ENCODE measurements at places on chromosomes 7 and 10. TPM values are rescaled to one million over a fixed set of nuclear protein-coding genes. Genes with fewer than 3 reads are reported as not detected.
A peak's percentile ranks its signal among the peaks of the same experiment; 100 is the strongest.

DOCK1 gene
- 0.31 TPM for total RNA-seq

FAM24B gene
- total RNA-seq: 5.9 TPM

SLC29A3 gene
- total RNA-seq: 8.5 TPM

FAM200A gene
- 6.3 TPM for total RNA-seq

DNA sequence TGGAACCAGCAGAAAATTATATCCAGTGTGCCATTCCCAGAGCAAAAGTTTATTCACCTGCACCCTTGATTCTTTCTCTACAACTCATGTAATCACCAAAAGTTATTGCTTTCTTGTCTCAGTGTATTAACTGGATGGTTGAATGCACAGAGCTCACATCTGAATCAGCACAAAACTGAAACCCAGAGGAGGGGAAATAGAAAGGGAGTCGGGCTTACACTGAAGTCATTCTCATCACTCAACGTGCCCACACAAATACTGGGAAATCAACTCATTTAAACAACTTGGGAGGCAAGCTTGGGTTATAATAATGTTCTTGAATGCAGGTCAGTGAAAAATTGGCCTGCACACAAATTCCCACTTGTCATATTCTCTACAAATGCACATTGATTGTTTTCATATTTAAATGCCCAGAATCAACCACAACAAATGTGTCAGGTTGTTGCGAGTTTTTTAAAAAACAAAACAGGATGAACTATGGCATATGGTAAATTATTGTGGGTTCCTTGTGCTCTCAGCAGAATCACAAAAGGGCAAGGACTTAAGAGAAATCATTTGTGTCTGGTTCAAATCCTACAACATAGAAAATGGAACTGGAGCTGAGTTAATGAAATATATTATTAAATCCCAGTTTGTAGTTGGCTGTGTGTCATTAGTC, 125.9 kb upstream of the NOBOX start:
- H3K27me3 ChIP-seq: no peaks in the 10 kb centered on the region
- H3K36me3 ChIP-seq: no peaks in the 10 kb centered on the region
- H3K27ac ChIP-seq: no peak overlapping the region
- DNase-seq: no peak
- H3K4me3 ChIP-seq: no peak overlapping the region

DNA sequence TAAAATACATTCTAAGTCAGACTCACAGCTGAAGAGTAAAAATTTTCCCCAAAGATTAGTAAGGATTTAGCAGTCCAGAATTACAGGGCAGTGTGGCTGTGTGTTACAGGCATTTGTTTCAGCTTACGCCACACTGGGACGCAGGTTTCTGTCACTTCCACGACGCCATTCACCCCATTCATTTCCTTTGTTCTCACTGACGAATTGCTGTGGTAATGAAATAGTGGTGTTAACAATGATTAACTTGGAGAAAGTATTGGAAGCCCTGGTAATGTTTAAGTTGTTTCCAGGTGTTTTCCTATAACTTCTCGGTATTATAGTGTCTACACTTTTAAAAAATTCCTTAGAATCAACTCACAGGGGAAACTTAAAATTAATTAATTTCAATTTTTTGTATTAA, 370.9 kb downstream of the SH2D4B start:
- H3K4me1 ChIP-seq: no peaks in the 10 kb centered on the region
- no peaks in the 10 kb centered on the region for H3K27me3 ChIP-seq
- H3K4me3 ChIP-seq: no peak overlapping the region
- H3K27ac ChIP-seq: no peak overlapping the region

DNA sequence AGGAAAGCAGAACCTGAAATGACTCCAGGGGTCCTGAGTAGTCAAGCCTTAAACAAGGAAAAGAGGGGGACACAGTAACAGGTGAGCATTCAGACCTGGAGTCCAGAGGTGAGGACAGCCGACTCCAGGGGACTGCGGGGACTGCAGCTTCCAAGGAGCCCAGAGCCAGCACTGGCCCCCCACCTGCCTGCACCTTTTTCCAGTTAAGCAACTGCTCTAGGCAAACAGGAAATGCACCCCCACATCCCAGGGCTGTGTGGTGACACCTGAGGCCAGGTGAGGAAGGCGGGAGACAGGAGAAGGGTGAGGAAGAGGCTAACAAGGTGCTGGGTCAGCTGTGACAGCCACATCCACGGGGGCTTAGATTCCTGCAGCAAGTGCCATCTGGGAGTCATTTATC, 20.1 kb upstream of the EN2 start:
- H3K36me3 ChIP-seq: no peaks in the 10 kb centered on the region
- no peak overlapping the region for H3K27ac ChIP-seq
- peaks cover 19% of the 10 kb centered on the region for H3K27me3 ChIP-seq
- H3K4me1 ChIP-seq: no peaks in the 10 kb centered on the region
- no peak for DNase-seq

DNA sequence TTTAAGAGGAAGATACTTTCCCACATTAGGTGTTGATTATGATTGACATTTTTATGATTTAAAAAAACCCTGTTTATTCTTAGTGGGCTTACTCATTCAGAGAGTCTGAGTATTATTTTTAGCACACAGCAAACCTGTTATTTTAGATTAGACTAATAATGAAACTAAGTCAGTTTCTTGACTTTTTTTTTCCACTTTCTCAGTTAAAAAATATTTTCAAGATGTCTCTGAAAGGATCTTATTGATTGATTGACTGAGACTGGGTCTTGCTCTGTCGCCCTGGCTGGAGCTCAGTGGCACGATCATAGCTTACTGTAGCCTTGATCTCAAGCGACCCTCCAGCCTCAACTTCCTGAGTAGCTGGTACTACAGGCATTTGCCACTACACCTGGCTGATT, 20.4 kb upstream of the INPP5F start:
- H3K27ac ChIP-seq: no peak overlapping the region
- DNase-seq: no peak
- H3K4me3 ChIP-seq: no peak overlapping the region
- H3K27me3 ChIP-seq: no peaks in the 10 kb centered on the region
- H3K4me1 ChIP-seq: no peaks in the 10 kb centered on the region

- H3K4me1 ChIP-seq: no peaks in the 10 kb centered on the region
- H3K4me3 ChIP-seq: no peak overlapping the region
- no peaks in the 10 kb centered on the region for H3K36me3 ChIP-seq
Observed at GRCh38 chr7:151704960-151705635, 171.8 kb downstream of the PRKAG2 start.

DNA sequence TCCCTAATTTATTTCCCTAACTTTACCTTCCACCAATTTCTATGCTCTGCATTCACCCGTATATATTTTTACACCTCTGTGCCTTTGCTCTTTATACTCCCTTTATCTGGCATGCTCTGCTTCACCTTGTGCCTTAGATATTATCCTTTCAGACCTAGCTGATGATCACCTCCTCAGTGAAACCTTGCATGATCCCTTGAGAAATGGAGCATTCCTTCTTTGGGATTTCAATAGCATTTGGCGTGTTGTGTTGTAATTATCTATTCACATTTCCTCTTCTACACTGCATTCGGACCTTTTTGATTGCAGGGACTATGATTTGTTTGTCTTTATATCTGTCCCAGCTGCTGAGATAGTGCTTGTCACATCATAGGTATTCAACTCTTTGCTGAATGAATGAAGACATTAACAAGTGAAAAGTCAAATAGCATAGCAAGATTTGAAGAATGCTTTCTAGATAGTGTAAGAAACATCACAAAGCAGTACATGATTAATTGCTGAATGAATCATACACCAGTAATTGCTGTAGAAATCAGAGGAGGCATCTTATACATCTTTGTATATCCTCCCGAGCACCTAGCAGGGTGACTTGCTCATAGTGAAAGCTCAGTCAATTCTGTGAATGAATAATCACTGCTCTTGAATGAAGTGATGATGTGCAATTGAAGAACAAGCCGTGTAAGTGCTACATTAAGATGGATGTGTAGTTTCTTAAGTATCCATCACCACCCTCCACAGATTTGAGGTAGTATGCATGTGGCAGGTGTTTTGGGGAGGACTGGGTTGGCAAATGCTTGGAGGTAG, 2.0 kb upstream of the TM9SF3 start:
- no peak overlapping the region for H3K27ac ChIP-seq
- DNase-seq: no peak
- no peak overlapping the region for H3K4me3 ChIP-seq
- no peaks in the 10 kb centered on the region for H3K27me3 ChIP-seq

GRCh38 chr7:66886152-66886551, 34.9 kb upstream of the TMEM248 start:
- H3K27me3 ChIP-seq: no peaks in the 10 kb centered on the region
- no peaks in the 10 kb centered on the region for H3K4me1 ChIP-seq
- no peak overlapping the region for H3K4me3 ChIP-seq
- DNase-seq: no peak
- peaks cover 29% of the 10 kb centered on the region for H3K36me3 ChIP-seq
- no peak overlapping the region for H3K27ac ChIP-seq

DNA sequence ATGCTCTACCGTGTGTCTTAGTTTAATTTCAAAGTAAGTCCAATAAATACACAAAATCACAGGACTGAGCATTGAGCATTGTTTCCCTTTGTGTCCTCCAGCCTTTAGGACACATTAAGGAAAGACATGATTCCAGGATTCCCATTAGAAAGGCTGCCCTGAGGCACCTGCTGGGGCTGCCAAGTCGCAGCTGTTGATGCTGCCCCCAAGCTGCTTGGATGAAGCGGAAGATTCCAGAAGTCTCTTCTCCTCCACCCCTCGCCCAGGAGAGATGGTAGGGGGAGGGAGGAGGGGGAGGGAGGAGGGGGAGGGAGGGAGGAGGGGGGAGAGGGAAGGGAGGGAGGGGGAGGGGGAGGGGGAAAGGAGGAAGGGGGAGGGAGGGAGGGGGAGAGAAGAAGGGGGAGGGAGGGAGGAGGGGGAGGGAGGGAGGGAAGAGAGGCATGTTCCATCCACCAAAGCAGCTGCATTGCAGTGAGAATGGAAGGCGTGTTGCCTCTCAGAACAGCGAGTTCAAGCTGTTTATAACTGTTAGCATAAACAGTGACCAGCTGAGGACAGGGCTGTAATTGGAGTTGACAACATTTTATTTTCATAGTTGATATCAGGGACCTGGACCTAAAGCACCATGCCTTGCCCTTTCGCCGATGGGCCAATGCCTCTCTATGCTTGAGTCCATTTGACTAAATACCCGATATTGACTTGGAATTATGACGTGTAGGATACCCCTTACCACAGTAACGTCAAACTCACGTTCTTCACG, 67.3 kb downstream of the DIP2C start:
- no peaks in the 10 kb centered on the region for H3K4me1 ChIP-seq
- H3K36me3 ChIP-seq: no peaks in the 10 kb centered on the region
- no peak overlapping the region for H3K4me3 ChIP-seq
- DNase-seq: no peak

- H3K27ac ChIP-seq: no peak overlapping the region
- peaks cover 25% of the 10 kb centered on the region for H3K27me3 ChIP-seq
- H3K4me3 ChIP-seq: no peak overlapping the region
Observed at GRCh38 chr10:114323023-114323422, 81.3 kb downstream of the AFAP1L2 start.

- peaks cover 23% of the 10 kb centered on the region for H3K27me3 ChIP-seq
- DNase-seq: no peak
- peaks cover 13% of the 10 kb centered on the region for H3K4me1 ChIP-seq
- H3K27ac ChIP-seq: no peak overlapping the region
- H3K36me3 ChIP-seq: no peaks in the 10 kb centered on the region
- no peak overlapping the region for H3K4me3 ChIP-seq
Observed at GRCh38 chr7:128206747-128207500, 34.2 kb upstream of the LEP start.

GRCh38 chr7:100400656-100401055, 27.4 kb downstream of the PILRA start:
- no peaks in the 10 kb centered on the region for H3K36me3 ChIP-seq
- DNase-seq: peak; percentile 65
- no peak overlapping the region for H3K4me3 ChIP-seq
- peaks cover 2% of the 10 kb centered on the region for H3K27me3 ChIP-seq
- H3K27ac ChIP-seq: no peak overlapping the region
- H3K4me1 ChIP-seq: peaks cover 14% of the 10 kb centered on the region

DNA sequence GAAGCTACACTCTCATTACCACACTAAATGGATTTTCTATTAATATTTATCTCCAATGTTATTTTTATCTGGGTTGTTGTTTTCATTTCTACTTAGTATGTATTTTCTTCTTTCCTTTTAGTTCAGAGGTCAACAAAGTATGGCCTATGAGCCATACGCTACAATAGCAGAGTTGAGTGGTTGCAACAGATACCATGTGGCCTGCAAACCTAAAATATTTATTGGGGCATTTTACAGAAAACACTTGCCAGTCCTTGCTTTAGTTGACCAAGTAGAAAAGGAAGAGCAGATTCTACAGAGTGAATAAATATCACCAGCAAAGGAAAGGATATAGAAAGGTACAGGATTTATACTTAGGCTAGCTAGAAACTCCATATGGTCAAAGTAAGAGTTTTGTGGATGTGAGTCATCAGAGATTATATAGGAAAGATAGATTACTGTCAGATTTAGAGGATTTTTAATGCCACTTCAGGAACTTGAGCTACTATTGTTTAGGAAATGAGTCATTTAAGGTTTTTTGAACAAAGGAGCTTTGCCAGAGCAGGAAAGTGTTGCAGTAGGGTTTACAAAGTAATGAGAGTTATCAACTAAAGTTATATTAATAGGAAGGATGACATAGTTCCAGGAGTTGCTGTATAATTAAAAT, 323.3 kb upstream of the KAT6B start:
- peaks cover 5% of the 10 kb centered on the region for H3K36me3 ChIP-seq
- no peaks in the 10 kb centered on the region for H3K27me3 ChIP-seq
- no peaks in the 10 kb centered on the region for H3K4me1 ChIP-seq

- H3K4me3 ChIP-seq: no peak overlapping the region
- no peak overlapping the region for H3K27ac ChIP-seq
- no peak for DNase-seq
Observed at GRCh38 chr7:116522247-116522646, 2.6 kb upstream of the CAV1 start.

GRCh38 chr7:126535176-126535575, 717.6 kb downstream of the GRM8 start:
- H3K4me1 ChIP-seq: no peaks in the 10 kb centered on the region
- no peak overlapping the region for H3K4me3 ChIP-seq
- H3K27ac ChIP-seq: no peak overlapping the region

- H3K36me3 ChIP-seq: no peaks in the 10 kb centered on the region
- no peak for DNase-seq
- H3K27ac ChIP-seq: no peak overlapping the region
- H3K4me3 ChIP-seq: no peak overlapping the region
- no peaks in the 10 kb centered on the region for H3K4me1 ChIP-seq
Observed at GRCh38 chr10:79459243-79459642, 13.8 kb upstream of the ZCCHC24 start.

DNA sequence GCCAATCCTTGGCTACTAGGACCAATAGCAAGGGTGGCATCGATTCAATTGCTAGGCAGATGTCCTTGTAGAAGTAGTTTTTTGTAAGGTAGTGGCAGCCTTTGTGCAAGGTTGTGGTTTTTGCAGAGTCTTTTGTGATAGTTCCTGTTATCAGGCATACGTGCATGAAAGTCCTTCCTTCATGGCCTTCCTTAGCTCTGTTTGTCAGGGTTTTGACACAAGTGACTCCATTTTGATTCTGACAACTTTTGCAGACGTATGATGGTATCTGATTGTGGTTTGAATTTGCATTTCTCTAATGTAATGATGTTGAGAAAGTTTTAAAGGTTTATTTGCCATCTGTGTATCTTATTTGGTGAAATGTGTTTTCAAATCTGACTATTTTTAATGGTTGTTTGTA, 71.8 kb upstream of the SYPL1 start:
- H3K4me1 ChIP-seq: no peaks in the 10 kb centered on the region
- no peak overlapping the region for H3K27ac ChIP-seq
- no peak overlapping the region for H3K4me3 ChIP-seq
- H3K36me3 ChIP-seq: no peaks in the 10 kb centered on the region
- H3K27me3 ChIP-seq: no peaks in the 10 kb centered on the region
